ENCODE measurements at places on chromosomes 1 and 21.

DNA sequence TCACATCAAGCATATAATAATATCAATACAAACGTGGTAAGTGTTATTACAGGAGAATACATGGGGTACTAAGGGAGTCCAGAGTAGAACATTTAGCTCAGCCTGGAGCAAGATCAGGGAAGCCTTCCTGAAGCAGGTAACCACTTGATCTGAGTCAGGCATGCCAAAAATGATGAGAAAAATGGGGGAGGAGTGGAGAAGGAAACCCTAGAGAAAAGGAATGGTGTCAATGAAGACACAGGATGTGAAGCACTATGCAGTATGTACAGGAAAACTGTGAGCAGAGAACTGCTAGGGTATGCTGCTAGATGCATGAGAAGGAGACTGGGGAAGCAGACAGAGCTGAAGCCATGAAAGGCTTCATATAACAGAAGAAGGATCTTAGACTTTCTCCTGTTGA, 84.7 kb downstream of the NOTCH2 start:
- no peak for DNase-seq

DNA sequence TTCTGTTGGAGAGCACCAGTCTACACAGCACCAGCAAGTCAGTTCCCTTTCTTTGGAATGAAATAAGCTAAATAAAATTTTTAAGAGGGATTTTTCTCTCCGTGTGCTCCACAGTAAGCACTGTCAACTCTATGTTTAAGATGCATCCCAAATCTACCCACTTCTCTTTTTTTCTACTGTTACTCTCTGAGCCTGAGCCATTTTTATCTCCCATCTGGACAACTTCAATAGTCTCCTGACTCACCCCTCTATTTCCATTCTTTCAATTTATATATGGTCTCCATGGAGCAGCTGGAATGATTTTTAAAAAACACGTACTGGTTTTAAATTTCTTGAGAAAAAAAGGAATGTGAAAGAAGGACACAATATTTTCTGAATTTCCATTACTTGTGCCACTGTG, 24.7 kb upstream of the CCT8 start:
- no peak for DNase-seq

GRCh38 chr1:154884869-154885701, 15.0 kb upstream of the KCNN3 start:
- no peak for DNase-seq

DNA sequence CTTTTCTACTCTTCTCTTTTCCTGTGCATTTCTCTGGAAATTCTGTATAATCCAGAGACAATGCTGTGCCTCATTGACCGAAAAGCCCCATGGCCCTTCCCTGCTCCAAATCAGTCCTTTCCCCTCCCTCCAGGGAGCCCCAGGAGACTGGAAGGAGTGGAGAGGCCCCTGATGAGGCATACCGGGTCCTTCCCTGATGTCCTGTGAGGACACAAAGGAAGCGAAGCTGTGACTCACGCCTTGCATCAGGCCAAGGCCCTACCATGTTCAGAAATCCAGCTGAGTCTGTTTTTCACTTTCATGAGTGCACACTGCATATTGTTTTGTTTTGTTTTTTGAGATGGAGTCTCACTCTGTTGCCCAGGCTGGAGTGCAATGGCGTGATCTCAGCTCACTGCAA, 38.7 kb upstream of the BECN2 start:
- no peak for DNase-seq
